ENCODE measurements at places on chromosomes 13 and 19.
A peak's percentile ranks its signal among the peaks of the same experiment; 100 is the strongest.

DNA sequence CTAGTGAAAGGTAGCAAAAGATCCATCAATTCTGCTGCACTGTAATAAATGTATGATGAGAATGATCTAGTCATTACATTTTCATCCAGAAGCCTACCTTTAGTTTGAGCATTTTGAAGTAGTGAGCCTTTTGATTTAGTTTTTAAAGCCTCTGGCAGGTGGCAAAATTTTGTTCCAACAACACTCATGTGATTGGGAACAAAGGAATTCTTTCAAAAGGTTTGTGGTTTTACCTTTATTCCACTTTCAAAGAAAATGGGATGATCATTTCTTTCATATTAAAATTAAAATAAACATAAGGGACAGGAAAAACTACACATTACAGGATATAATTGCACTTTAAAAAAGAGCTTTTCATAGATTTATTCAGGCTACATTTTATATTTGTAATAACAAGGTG is 260.2 kb downstream of the DACH1 start:
- no peak for DNase-seq

DNA sequence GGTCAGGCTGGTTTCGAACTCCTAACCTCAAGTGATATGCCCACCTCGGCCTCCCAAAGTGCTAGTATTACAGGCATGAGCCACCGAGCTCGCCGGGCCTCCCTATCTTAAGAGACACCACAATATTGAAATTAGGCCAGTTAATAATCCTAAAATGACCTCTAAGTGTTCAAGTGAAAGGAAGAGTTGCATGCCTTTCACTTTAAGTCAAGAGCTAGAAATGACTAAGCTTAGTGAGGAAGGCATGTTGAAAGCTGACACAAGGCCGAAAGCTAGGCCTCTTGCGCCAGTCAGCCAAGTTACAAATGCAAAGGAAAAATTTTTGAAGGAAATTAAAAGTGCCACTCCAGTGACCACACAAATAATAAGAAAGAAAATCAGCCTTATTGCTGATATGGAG is 144.5 kb upstream of the FNDC3A start:
- DNase-seq = no peak

- no peak for DNase-seq
Measured at GRCh38 chr13:31433207-31433606, 233.4 kb downstream of the B3GLCT start.

- no peak for DNase-seq
Measured at GRCh38 chr19:31821346-31821745, 472.1 kb upstream of the TSHZ3 start.

- DNase-seq = no peak
Measured at GRCh38 chr13:66210677-66211076, 1019.5 kb downstream of the PCDH9 start.

DNA sequence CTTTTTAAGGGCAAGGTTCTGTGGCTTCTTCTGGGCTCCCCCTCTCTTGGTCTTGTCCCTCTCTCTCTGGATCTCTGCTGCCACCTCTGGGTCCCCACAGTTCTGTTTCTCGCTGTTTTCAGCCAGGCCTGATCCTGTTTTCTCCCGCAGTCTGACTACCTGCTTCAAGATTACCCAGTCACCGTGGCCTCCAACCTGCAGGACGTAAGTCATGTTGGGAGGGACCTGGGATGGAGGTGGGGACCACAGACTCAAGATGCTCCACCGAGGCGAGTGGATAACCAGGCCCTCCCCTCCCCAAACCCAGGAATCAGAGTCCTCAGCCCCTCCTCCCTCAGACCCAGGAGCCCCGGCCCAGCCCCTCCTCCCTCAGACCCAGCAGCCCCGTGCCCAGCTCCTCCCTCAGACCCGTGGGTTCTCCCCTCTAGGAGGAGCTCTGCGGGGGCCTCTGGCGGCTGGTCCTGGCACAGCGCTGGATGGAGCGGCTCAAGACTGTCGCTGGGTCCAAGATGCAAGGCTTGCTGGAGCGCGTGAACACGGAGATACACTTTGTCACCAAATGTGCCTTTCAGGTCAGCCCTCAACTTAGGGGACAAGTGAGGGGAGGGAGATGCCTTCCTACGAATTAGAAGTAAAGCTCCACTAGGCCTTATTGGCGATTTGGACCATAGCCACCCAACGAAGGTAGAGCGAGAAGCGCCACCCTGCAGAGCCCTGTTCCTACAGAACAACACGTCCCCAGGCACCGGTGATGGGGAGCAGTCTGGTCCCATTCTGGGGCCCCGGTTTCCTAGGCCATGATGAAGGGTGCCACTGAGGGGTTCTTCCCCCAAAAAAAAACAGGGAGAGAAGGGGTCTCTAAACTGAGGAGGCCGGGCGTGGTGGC is 2.2 kb downstream of the FLT3LG start:
- DNase-seq = no peak

GRCh38 chr19:56139847-56140582 is 1.1 kb upstream of the ZNF444 start:
- no peak for DNase-seq

GRCh38 chr13:36298535-36299068 is 988 bp upstream of the CCDC169 start:
- DNase-seq = no peak

- no peak for DNase-seq
Measured at GRCh38 chr19:11460207-11460606, 20.6 kb downstream of the ELAVL3 start.

GRCh38 chr19:40283414-40284250 is 1.5 kb downstream of the AKT2 start:
- DNase-seq = no peak

- no peak for DNase-seq
Measured at GRCh38 chr19:51166846-51167490, 24.9 kb downstream of the SIGLEC7 start.

DNA sequence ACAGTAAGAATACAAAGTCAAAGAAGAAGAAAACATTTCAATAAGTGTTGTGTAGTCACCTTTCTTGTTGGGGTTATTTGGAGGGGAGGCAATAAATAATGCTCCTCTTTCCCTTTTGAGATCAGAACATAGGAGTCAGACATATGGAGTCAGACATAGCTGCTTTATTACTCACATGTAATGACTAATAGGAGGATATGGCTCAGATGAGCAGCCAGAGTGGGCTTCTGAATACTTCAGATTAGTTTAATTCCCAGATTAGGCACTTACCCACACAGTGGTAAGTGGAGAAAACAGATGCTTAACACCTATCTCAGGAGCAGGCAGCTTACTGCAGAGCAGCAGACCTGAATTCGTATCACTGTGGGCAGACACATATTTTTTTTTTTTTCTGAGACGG is 31.7 kb upstream of the C1QTNF9B start:
- DNase-seq = no peak

DNA sequence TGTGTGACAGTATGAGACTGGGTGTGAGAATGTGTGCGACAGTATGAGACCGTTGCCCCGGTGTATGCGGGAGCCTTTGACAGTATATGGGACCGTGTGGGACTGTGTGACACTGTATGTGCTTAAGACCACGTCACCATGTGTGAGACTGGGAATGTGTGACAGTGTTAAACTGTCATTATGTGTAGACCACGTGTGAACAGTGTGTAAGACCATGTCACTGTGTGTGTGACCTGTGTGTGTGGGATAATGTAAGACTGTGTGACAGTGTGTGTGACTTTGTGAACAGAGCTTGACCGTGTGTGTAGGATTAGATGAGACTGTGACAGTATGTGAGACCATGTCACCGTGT is 549 bp downstream of the ZNF583 start:
- no peak for DNase-seq

GRCh38 chr13:28685892-28686291 is 27.0 kb downstream of the POMP start:
- DNase-seq = no peak

- peak; percentile 66 for DNase-seq
Measured at GRCh38 chr19:48970923-48971395, 5.8 kb downstream of the FTL start.

- no peak for DNase-seq
Measured at GRCh38 chr13:60229708-60230272, 66.1 kb upstream of the DIAPH3 start.

GRCh38 chr13:36966404-36966803 is 32.7 kb downstream of the ALG5 start:
- DNase-seq = no peak

GRCh38 chr13:113129921-113130750 is 7.5 kb downstream of the F10 start:
- DNase-seq = no peak

GRCh38 chr13:21949818-21950429 is 279.1 kb downstream of the FGF9 start:
- no peak for DNase-seq

DNA sequence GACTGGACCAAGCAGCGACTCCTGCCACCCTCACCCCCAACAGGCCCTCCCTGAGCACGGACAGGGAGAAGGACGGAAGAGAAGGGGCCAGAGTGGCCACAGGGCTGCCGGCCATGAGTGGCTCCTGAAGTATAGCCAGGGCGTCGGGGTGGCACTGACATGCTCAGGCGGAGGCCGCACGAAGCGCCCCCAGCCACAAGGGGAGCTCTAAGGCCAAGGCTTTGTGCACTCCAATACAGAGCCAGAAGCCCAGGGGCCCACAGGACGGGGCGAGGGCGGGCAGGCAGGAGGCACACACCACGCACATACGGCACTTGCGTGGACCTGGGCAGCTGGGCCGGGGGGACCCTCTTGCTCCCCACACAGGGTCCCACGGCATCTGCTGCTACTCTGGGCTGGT is 52.0 kb downstream of the KLF2 start:
- DNase-seq = no peak

GRCh38 chr19:56508290-56508778 is 679 bp downstream of the ZNF471 start:
- no peak for DNase-seq

DNA sequence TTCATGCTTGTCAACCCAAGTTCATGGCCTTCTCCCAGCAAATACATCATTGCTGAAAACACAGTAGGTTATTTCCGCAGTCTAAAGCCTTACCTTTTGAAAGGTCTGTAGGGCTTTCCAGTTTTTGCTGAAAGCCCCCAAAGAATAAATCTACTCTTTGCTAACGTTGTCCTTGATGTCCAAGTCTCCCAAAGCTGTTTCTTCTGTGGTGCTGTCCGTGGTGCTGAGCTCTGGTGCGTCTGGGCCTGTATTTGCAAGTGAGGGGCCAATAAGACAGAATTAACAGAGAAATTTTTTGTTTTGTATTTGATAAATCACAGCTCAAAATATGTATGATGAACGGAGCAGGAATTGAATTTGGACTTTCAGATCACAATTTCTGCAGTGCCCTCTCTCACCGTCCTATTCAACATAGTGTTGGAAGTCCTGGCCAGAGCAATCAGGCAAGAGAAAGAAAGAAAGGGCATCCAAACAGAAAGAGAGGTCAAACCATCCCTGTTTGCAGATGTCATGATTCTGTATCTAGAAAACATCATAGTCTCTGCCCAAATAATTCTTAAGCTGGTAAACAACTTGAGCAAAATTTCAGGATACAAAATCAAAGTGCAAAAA is 9.8 kb upstream of the LGALS16 start:
- no peak for DNase-seq

DNA sequence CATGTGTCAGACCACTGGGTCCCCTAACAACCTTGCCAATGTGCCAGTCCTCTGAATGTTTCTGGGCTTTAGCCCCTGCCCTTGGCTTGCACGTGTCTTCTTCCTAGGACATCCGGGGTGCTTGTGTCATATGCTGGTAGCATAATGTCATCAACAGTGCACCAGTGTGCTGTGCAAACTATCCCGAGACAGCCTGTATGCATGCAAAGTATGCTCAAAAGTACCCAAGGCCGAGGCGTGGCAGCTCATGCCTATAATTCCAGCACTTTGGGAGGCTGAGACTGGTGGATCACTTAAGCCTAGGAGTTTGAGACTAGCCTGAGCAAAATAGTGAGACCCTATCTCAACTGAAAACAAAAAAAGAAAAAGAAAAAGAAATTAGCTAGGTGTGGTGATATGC is 20.8 kb upstream of the C19orf12 start:
- DNase-seq = no peak

DNA sequence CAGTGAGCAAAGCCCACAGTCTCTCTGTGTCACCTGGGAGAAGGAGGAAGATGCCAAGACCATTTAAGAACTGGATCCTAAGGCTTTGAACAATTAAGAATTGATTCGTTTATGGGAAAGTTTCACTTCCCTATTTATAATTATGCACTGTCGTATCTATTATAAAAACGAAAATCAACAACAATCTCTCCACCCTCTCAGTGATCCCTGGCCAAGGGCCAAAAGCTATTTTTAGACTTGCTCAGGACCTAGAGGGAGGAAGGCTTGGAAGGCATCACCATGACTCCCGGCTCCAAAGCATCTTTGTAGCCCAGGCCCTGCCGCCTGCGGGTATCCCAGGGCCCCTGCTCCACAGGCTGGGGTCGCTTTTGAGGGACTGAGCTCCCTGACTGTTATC is 1.3 kb downstream of the RHPN2 start:
- DNase-seq = no peak

DNA sequence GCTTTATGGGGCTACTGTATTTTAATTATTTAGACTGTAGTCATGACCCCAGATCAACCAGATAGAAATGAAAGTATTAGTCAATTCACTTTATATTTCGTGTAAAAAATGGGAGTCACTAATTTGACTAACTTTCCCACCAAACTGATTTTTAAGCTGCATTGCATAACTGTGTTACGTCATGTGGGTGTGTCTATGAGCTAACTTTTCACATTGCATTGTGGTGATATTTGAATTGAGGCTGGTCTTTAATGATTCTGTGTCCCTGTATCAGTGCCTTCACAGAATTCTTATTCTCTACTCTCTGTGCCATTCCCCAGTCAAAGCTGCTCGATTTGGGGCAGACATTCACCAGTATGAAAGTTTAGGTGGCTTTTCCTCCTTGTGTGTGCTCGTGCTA is 172.7 kb upstream of the MAB21L1 start:
- DNase-seq = no peak

- no peak for DNase-seq
Measured at GRCh38 chr19:33509774-33510173, 11.8 kb downstream of the PEPD start.

DNA sequence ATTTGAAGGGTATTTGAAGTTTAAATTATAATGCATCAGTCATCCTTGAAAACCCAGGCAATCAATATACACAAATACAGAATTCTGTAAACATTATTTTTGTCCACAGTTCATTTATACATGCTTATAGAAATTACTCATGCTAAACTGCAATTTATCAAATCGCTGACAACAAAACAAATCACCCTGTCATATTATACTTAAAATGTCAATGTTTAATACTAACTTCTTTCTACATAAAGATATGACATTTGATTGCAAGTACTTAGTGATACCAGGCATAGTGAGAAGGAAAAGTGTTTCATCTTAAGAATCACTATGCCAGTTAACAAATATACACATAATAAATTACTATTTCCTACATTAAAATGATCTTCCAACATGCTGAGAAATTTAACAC is 232.0 kb downstream of the PCDH20 start:
- DNase-seq = no peak

- DNase-seq = no peak
Measured at GRCh38 chr13:50080203-50080910, 65.1 kb downstream of the KCNRG start.

- no peak for DNase-seq
Measured at GRCh38 chr13:112249644-112250610, 126.2 kb upstream of the SPACA7 start.

- no peak for DNase-seq
Measured at GRCh38 chr13:47005756-47006414, 109.0 kb upstream of the HTR2A start.

GRCh38 chr19:6354098-6354674 is 7.1 kb upstream of the CLPP start:
- no peak for DNase-seq

Data from NCI-H1048 (cell line).